ENCODE measurements at places on chromosomes 12 and 14.

- no peak for DNase-seq
Observed at GRCh38 chr12:109877504-109878246, 2.7 kb downstream of the GLTP start.

- no peak for DNase-seq
Observed at GRCh38 chr14:100549834-100550625, 37.2 kb downstream of the BEGAIN start.

GRCh38 chr12:175250-175649, 38.7 kb downstream of the SLC6A12 start:
- DNase-seq: peak; percentile 74

GRCh38 chr12:105069936-105070702, 14.1 kb downstream of the ALDH1L2 start:
- DNase-seq: no peak

DNA sequence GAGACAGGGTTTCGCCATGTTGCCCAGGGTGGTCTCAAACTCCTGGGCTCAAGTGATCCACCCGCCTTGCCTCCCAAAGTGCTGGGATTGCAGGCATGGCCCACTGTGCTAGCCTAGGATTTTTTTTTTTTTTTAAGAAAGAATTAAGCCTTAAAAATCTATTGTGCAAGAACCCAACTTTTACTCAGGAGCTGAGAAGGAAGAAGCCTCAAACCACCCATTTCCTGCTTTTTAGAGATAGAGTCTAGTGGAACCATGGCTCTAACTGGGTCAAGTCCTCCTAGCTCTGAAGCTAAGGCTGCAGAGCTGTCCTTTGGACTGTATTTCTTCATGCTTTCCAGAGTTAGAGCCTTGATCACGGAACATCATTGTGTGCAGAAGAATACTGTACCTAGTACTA, 1.3 kb upstream of the TSFM start:
- no peak for DNase-seq

GRCh38 chr12:66304296-66304900, 2.1 kb downstream of the HELB start:
- DNase-seq: no peak

GRCh38 chr14:63375769-63376168, 57.0 kb upstream of the GPHB5 start:
- no peak for DNase-seq

- DNase-seq: no peak
Observed at GRCh38 chr14:89004166-89004565, 179.7 kb downstream of the TTC8 start.

- peak; percentile 62 for DNase-seq
Observed at GRCh38 chr14:23321572-23322547, 603 bp downstream of the PABPN1 start.

DNA sequence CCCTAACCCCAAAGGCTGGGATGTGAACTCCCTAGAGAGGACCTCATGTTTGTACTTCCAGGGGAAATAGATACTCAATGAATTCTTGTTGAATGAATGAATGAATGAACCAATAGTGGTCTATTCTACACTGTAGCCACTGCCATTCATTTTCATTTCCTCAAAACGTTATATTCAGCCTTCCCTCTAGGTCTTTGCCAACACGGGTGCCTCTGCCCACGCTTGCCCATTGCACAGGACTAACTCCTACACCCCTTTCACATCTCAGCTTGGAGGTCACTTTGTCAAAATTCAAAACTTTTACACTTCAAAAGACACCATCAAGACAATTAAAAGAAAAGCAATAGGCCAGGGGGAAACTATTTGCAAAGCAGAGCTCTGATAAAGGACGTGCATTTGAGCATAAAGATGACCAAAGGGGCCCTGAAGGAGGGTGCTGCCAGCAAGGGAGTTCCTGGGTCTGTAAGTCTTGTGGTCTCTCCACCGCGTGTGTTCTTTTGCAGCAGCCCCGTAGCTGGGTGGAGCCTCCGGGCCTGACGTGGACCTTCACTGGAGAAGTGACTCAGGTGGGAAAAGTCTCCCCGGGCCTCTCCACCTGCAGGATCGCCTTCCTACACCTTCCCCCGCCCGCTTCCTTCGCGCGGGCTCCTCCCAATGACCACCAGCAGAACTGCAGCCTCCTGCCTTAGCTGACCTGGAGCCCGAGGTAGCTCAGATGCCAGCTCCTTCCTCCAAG, 31.5 kb downstream of the TMEM63C start:
- DNase-seq: no peak

DNA sequence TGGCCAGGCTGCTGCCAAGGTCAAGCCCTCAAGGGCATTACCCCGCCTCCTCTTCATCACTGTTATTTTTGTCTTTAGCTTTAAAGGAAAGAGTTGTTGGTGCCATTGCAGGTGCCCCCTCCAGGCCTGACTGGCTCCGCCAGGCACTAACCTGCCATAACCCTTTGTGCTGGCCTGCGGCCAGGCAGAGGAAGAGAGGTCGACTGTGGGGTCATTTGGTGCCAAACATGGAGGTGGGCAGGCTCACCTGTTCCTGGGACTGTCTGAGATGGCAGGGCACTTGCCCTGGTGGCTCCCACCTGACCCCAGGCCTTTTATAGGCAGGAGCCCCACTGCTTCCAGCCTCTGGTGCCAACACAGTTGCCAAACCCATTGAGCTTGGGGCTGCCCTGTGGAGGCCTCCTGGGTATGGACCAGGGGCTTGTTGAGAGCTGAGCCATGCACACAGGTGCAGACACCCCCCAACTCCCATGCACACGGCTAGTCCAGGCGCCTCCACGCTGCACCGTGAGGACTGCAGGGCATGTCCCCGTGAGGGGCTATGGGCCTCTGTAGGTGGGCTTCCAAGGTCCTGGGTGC, 29.4 kb upstream of the PLD4 start:
- peak; percentile 41 for DNase-seq

- DNase-seq: no peak
Observed at GRCh38 chr12:96352161-96352835, 47.9 kb downstream of the CDK17 start.

DNA sequence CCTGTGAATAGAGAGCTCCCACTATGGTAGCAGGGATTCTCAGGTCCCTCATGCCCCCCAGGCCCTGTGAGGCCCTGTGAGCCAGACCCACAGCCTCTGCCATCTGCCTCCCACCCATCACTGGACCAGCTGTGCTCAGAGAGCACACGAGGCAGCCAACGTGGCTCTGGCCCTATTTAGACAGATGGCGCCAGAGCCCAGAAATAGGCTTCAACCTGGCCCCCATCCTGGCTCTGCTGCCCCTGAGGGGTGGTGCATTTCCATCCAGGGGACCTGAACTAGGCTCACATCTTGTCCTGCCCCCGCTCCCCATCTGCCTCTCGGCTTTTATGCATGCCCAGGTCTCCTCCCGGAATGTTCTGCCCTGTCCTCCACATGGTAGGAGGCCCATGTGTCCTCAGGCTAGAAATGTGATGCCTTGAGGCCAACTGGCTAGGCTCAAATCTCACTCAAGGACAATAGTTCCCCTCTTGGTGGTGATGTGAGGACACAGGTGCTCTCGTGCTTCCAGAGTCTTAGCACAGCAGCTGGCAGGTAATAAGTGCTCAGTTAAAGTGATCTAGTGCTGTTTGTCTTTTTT, 18.9 kb downstream of the TMEM63C start:
- DNase-seq: no peak

DNA sequence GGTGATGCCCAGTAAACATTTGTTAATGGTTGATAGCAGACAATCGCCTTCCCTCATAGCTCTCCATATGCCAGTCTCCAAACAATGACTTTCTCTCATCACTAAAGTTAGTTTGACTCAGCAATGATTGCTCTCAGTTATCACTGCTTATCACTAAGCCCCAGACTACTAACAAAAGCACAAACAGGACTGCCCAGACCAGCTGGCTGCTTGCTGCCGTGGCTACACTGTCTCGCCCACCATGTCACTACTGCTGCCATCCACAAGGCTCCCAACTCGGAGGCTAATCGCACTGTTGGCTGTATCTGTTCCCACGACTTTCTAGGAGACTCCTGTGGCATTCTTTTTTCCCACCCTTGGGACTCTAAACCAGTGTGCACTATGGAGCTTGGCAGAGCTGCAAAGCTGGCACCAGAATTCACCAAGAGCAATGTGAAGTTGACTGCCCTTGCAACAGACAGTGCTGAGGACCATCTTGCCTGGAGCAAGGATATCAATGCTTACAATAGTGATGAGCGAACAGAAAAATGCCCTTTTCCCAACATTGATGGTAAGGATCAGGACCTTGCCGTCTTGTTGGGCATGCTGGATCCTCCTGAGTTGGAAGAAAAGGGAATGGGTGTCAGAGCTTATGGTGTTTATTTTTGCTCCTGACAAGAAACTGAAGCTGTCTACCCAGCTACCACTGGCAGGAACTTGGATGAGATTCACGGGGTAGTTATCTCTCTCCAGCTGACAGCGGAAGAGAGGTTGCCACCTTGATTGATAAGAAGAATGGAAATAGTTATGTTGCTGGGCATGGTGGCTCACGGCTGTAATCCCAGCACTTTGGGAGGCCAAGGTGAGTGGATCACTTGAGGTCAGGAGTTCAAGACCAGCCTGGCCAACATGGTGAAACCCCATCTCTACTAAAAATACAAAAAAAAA, 27.1 kb upstream of the NR2C1 start:
- DNase-seq: no peak

DNA sequence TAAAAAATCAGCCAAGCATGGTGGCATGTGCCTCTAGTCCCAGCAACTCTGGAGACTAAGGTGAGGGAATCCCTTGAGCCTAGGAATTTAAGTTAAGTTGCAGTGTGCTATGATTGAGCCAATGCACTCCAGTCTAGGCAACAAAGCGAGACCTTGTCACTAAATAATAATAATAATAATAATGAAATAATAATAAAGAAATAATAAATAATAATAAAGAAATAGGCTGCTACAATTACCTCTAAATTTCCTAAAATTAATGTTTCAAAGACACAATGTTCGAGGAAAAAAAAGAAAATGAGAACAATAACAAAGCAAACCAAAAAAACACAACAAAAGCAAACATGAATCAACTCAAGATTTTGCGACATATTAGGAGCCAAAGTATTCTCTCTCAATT, 29.7 kb downstream of the RALGAPA1 start:
- no peak for DNase-seq

GRCh38 chr14:98192946-98193345, 1079.1 kb downstream of the BCL11B start:
- DNase-seq: no peak

GRCh38 chr12:116325336-116325664, 47.8 kb upstream of the MED13L start:
- no peak for DNase-seq

GRCh38 chr12:42786400-42787148, 197.0 kb upstream of the PRICKLE1 start:
- no peak for DNase-seq

- no peak for DNase-seq
Observed at GRCh38 chr12:43277651-43278540, 274.1 kb downstream of the ADAMTS20 start.

Data from Right ventricle myocardium superior (tissue), 1 donor.